ENCODE measurements at places on chromosomes 7 and 10. TPM values are rescaled to one million over a fixed set of nuclear protein-coding genes. Genes with fewer than 3 reads are reported as not detected.

The NPC1L1 gene
- not detected for total RNA-seq

The DPP6 gene
- total RNA-seq: not detected

The AOAH gene
- total RNA-seq: 0.31 TPM

The NXPH1 gene
- not detected for total RNA-seq

The LIPM gene
- total RNA-seq: not detected

- no peak overlapping the region for H3K4me3 ChIP-seq
- H3K27me3 ChIP-seq: peaks cover 6% of the 10 kb centered on the region
- no peaks in the 10 kb centered on the region for H3K36me3 ChIP-seq
- no peak overlapping the region for H3K27ac ChIP-seq
These were observed 569.5 kb upstream of the MGMT start for GRCh38 chr10:128897401-128898129.

DNA sequence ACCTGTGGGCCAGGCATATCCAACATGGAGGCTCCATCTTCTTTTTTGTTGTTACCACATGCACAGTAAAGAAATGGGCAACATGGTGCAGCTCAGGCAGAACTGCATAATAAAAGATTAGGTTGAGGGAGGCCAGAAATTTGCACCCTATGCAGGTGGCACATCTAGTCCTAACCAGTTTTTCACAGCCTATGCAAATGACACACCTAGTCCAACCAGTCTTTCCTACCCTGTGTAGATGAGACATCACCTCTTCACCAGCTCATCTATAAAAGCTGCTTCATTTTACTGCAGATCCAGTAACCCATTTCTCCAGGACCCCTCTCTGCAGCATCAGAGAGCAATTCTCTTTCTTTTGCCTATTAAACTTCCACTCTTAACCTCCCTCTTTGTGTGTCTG lies 411.0 kb upstream of the PCDH15 start:
- H3K27me3 ChIP-seq: no peaks in the 10 kb centered on the region
- H3K27ac ChIP-seq: no peak overlapping the region
- DNase-seq: no peak
- H3K4me3 ChIP-seq: no peak overlapping the region

DNA sequence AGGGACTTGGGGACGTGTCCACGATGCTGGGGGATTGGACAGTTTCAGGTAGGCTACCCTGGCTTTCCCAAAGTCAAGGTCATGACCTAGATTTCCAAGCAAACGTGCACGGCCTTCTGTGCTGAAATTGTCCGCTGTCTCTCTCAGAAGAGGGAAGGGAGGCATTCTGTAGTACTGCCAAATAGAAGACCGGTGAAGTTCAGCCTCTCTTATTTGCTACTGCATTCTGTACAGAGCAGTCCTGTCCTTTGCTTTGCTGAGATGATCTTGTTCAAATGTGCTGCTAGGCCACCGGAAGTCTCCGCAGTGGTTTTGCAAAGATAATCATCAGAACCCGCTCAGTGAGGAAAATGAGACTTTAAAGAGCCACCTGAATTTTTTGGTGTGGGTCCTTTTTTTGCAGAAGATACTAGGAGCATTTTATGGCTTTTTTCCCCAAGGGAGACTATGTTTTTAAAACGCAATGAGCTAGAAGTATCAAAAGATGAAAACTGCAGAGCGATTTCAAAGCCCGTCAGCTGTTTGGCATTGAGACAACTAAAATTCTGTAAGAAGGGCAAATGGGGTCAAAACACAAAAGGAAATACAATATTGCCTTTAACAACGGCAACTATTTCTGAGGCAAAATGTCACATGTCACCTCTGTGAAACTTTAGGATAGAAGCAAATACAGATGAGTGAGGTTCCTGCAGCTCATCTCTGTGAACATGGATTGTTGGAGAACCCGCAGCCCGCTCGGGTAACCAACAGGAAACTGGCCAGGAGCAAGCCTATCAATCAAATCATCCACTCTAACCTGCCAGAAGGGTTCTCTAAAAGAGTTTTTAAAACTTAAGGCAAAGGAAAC lies 1.3 kb upstream of the NMT2 start:
- no peaks in the 10 kb centered on the region for H3K27me3 ChIP-seq

DNA sequence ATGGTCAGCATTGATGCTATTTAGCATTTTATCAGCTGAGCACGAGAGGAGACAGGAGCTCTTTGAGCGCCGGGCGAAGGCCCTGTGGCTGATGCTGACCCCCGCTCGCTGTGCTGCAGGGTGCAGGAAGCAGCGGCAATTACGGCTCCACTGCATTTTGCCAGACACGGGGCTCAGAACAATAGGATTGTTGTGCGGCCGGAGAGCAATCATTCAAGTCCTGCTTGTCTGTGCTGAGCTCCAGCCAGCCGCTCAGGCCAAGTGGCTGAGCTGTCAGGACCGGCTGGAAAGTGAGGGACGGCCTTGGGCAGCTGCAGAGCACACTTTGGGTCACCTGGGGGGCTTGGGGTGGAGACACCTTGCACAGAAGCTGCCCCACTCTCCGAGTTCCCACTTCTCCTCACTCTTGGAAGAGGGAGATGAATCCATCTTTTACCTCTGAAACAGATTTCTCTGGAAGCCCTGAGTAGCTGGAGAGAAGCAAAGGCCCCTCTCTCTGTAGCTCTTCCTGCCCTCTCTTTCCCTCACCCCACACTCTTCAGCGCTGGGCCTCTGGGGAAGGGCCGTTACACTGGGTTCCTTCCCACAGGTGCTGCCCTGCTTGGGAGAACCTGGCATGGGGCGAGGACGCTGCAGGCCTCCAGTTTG lies 17.3 kb upstream of the ADARB2 start:
- no peaks in the 10 kb centered on the region for H3K36me3 ChIP-seq
- H3K4me1 ChIP-seq: no peaks in the 10 kb centered on the region
- H3K4me3 ChIP-seq: no peak overlapping the region
- DNase-seq: no peak
- no peaks in the 10 kb centered on the region for H3K27me3 ChIP-seq

- no peak overlapping the region for H3K27ac ChIP-seq
- H3K36me3 ChIP-seq: peaks cover 6% of the 10 kb centered on the region
- no peak for DNase-seq
These were observed 17.5 kb downstream of the SUN1 start for GRCh38 chr7:849781-850180.

GRCh38 chr10:91683975-91684374 lies 51.1 kb upstream of the PPP1R3C start:
- H3K4me1 ChIP-seq: no peaks in the 10 kb centered on the region
- no peak overlapping the region for H3K27ac ChIP-seq
- H3K36me3 ChIP-seq: no peaks in the 10 kb centered on the region
- no peaks in the 10 kb centered on the region for H3K27me3 ChIP-seq

DNA sequence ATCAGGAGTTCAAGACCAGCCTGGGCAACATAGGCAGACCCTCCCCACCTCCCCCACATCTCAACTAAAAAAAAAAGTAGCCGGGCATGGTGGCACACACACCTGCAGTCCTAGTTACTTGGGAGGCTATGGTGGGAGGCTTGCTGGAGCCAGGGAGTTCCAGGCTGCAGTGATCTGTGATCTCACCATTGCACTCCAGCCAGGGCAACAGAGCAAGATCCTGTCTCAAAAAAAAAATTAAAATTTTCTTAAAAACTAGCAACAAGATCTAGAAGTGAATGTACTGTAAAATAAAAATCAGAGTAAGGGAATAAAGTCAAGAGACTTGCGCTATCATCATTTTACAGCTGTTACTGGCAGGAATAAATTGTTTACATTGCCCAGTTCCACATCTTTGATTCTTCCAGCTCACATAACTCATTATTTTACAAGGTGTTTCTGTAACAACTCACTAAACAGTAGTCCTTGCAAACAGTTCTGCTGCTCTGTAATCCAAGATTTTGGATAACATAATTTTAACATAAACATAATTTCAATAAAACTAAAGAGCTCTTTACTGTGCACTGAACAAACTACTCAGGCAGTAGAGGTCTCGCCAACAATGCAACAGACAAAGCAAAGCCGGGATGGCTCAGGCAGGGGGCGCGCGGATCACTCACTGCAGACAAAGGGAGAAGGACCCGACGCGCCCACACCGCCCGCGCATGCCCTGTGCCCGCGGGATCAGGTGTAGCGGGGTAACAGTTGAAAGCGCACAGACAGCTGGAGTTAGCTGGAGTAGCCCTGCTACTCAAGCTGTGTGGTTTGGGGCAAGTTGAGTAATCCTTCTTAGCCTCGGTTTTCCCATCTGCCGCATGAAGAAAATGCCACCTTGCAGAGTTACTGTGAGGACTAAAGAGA lies 73.3 kb upstream of the NFE2L3 start:
- peaks cover 30% of the 10 kb centered on the region for H3K27me3 ChIP-seq
- no peaks in the 10 kb centered on the region for H3K36me3 ChIP-seq
- H3K4me1 ChIP-seq: no peaks in the 10 kb centered on the region
- no peak overlapping the region for H3K4me3 ChIP-seq
- H3K27ac ChIP-seq: no peak overlapping the region
- DNase-seq: no peak

DNA sequence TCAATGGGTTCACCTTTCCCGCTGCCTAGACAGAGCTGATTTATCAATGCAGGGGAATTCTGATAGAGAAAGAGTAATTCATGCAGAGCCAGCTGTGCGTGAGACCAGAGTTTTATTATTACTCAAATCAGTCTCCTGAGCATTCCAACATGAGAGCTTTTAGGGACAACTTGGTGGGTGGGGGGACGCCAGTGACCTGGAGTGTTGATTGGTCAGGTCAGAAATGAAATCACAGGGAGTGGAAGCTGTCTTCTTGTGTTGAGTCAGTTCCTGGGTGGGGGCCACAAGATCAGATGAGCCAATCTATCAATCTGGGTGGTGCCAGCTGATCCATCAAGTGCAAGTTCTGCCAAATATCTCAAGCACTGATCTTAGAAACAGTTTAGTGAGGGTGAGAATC lies 99.0 kb upstream of the CAV2 start:
- H3K4me1 ChIP-seq: peaks cover 31% of the 10 kb centered on the region
- H3K36me3 ChIP-seq: no peaks in the 10 kb centered on the region
- H3K27me3 ChIP-seq: no peaks in the 10 kb centered on the region
- no peak overlapping the region for H3K4me3 ChIP-seq

- H3K27ac ChIP-seq: no peak overlapping the region
- H3K4me1 ChIP-seq: no peaks in the 10 kb centered on the region
- no peak overlapping the region for H3K4me3 ChIP-seq
- no peaks in the 10 kb centered on the region for H3K36me3 ChIP-seq
- no peak for DNase-seq
These were observed 16.2 kb upstream of the BLNK start for GRCh38 chr10:96287392-96288105.

DNA sequence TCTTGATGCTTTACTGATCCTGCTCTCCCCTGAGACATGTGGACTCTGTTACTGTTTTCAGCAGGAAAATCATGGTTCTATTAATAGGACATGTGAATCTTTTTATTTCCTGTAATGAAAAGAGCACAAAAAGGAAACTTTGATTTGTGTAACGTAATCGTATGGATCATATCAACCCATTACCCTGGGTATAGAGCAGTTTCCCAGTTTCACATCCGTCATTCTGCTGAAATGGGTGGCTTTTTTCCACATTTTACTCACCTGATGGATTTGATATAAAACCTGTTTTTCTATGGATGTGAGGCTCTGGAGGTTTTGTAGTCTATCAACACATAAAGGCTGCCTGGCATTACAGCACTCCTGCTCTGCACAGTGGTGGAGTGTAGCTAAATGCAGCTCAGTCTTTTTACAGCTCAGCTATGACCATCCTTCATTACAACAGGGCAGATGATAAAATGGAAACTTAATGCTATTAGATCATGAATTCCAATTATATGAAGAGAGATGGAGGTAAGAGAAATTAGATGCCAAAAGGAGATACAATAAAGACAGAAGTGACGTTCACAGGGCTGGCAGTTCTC lies 486.3 kb upstream of the C7orf33 start:
- no peaks in the 10 kb centered on the region for H3K27me3 ChIP-seq
- no peak overlapping the region for H3K4me3 ChIP-seq
- DNase-seq: no peak
- H3K4me1 ChIP-seq: no peaks in the 10 kb centered on the region
- no peak overlapping the region for H3K27ac ChIP-seq

DNA sequence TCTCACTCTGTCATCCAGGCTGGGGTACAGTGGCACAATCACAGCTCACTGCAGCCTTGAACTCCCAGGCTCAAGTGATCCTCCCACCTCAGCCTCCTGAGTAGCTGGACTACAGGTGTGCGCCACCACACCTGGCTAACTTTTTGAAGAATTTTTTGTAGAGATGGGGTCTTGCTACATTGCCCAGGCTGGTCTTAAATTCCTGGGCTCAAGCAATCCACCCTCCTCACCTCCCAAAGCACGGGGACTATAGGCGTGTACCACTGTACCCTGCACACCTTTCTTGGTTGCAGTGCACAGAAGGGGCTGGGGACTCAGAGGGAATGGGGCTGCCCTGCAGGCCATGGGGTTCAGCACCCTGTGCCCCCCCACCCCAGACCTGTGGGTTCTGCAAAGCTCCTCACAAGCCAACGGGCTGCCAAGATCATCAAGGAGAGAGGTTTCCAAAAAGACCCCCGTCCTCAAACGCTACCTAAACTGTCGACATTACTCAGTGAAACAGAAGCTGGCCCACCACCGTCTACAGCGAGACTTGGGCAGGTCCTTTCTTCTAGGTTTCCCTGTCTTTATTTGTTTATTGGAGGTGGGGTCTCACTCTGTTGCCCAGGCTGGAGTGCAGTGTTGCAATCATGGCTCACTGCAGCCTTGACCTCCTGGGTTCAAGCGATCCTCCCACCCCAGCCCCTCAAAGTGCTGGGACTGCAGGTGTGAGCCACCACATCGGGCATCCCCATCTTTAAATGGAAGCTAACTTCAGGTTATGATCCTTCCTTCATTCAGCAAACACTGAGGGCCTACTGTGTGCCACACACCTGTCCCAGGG lies 26.6 kb upstream of the ELFN1 start:
- H3K27ac ChIP-seq: no peak overlapping the region
- no peaks in the 10 kb centered on the region for H3K27me3 ChIP-seq
- H3K36me3 ChIP-seq: no peaks in the 10 kb centered on the region
- H3K4me1 ChIP-seq: peaks cover 6% of the 10 kb centered on the region
- DNase-seq: no peak

- H3K4me1 ChIP-seq: no peaks in the 10 kb centered on the region
- H3K27ac ChIP-seq: no peak overlapping the region
- H3K4me3 ChIP-seq: no peak overlapping the region
- no peaks in the 10 kb centered on the region for H3K27me3 ChIP-seq
- no peak for DNase-seq
These were observed 226.2 kb upstream of the DGKB start for GRCh38 chr7:15128716-15129115.

All from Panc1 (cell line).